ENCODE measurements at places on chromosomes 6 and 20.
A peak's percentile ranks its signal among the peaks of the same experiment; 100 is the strongest.

GRCh38 chr6:21836277-21836676 is 242.7 kb downstream of the SOX4 start:
- no peak for DNase-seq

DNA sequence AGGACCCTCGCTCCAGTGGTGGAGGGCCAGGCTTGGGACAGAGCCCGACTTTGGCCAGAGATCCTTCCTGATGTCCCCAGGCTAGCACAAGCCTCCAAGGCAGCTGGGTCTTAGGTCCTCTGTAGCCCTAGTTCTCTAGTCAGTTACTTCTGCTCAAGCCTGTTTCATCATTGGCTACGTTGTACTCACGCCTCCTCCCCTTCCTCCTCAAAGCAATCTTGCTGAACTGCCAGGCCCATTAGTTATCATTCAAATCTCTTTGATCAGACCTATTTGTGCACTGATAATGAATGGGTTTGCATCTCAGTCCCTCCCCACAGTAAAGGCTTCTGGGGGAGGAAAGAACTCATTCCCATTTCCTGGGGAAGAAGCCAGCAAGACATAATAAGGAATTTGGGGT is 256.8 kb downstream of the NFATC2 start:
- no peak for DNase-seq

- peak; percentile 77 for DNase-seq
Measured at GRCh38 chr20:59751075-59751711, 146.9 kb downstream of the PHACTR3 start.

DNA sequence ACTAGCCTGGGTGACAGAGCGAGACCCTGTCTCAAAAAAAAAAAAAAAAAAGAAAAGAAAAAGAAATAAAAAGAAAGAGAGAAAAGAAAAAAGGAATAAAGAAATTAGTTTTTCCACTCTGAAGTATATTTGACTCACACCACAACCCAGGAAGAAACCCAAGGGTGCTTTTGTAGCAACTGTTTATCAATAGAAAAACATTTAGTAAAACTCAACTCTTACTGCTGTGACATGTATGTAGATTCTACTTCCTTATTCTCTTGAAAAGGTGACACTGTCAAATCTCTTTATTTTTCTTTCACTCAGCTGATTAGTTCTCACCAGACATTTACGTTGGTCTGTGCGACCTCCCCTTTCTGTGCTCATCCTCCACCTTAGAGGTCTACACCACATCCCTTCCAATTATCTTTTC is 99.9 kb upstream of the SHLD1 start:
- no peak for DNase-seq

GRCh38 chr6:31355583-31355948 is 1.4 kb downstream of the HLA-B start:
- DNase-seq: no peak

DNA sequence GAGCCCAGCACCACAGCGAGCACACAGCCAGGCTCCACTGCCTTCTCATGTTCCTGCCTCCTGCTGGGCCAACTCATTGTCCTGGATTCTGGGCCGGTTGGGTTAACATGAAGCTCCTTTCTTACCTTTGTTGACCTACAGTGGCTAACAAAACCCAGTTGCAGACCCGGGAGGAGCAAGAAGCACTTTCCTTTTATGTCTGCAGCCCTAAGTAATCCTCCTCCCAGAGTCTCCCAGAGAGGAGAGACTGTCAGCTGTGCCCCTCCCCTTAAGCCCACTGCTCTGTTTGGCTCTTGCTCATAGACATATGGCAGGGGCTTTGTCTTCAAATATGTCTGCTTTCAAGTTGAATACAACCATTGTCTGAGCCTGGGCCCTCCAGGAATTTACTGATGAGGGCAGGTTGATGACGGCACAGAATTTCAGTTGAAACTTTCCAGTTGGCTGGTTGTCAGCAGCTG is 55.2 kb downstream of the PSMB1 start:
- no peak for DNase-seq

GRCh38 chr6:137105375-137105774 is 60.6 kb upstream of the IL20RA start:
- DNase-seq: no peak

GRCh38 chr6:150352321-150353296 is 16.2 kb upstream of the IYD start:
- no peak for DNase-seq

DNA sequence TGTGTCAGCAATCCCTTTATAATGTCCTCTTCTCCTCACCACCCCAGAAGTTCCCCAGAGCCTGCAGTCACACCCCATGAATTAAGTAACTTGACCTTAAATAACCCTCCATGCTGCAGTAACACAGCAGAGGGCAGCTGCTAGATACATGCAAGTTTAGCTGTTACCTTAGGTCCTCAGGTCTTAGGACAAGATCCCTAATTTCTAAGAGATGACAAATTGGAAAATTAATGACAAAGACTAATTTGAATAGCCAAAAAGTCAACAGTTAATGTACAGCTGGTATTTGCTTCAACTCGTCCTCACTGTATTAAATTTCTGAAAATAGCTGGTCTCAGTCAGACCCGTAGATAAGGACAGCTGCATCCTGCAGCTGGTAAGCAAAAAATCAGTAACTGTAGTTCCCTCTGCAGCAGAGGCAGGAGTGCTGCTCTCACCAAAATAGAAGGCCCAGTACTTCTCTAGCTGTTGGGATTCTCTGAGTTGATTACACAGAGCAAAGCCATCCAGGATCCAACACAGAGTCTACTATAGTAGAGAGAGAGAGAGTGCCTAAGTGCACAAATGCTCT is 62.4 kb downstream of the TNFRSF21 start:
- DNase-seq: no peak

- DNase-seq: no peak
Measured at GRCh38 chr6:166603043-166603690, 16.7 kb upstream of the RAMACL start.

DNA sequence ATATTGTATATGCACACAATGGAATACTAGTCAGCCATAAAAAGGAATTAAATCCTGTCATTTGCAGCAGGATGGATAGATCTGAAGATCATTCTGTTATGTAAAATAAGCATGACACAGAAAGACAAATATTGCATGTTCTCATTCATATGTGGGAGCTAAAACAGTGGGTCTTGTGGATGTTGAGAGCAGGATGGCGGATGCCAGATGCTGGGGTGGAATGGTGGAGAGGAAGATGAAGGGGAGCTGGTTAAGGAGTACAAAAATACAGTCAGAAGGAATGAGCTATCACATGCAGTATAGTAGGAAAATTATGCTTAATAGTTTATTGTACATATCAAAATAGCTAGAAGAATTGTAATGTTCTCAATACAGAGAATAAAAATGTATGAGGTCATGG is 41.8 kb downstream of the THBS2 start:
- no peak for DNase-seq

DNA sequence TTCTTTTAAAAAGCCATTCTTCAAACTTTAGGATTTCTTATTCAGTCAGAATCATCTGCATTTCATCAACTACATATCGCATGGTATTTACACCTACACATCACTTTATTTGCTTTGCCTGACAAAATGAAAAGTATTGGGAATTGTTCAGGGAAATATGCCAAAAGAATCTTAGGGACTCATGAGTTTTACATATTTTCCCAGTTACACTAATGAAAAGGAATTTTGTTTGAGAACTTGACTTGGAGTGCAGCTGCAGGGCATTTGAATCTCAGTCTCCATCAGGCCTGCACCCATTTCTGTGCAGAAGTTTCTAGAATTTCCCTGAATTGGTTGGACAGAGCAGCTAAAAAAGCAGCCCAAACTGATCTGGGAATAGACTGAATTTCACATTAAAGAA is 65.3 kb downstream of the MTHFD1L start:
- peak; percentile 62 for DNase-seq

DNA sequence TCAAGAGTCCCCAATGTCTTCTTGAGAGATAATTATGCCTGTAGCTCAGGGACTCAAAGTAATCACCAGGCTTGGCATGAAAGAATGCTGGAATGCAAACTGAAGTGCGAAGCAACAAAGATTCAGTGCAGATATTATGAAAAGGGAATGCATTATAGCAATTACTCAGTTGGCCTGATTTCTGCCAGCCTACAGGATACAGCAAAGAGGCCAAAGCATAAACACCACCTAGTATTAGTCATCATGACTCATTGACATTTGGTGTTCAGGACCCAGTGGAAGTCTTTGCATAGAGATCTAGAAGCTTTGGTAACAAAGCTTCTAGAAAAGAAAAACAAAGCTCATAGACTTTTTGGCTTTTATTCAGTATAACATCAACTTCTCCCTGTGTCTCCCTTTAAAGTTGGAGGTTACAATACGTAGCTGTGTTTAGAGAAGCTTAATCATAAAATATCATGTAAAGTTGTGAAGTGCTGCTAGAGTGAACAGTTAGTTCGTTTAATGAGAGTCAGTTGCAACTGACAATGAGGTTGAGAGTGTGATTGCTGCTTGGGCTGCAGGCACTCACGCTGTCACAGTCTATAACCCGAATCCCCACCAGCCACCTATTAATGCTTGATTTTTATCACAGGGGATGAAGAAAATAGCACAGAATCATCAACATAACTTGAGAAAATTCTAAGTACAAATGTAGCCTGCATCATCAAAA is 932.7 kb downstream of the TFAP2A start:
- no peak for DNase-seq

GRCh38 chr6:27547157-27548075 is 74.5 kb upstream of the ZNF184 start:
- no peak for DNase-seq

- no peak for DNase-seq
Measured at GRCh38 chr20:40144581-40144980, 544.5 kb downstream of the MAFB start.

DNA sequence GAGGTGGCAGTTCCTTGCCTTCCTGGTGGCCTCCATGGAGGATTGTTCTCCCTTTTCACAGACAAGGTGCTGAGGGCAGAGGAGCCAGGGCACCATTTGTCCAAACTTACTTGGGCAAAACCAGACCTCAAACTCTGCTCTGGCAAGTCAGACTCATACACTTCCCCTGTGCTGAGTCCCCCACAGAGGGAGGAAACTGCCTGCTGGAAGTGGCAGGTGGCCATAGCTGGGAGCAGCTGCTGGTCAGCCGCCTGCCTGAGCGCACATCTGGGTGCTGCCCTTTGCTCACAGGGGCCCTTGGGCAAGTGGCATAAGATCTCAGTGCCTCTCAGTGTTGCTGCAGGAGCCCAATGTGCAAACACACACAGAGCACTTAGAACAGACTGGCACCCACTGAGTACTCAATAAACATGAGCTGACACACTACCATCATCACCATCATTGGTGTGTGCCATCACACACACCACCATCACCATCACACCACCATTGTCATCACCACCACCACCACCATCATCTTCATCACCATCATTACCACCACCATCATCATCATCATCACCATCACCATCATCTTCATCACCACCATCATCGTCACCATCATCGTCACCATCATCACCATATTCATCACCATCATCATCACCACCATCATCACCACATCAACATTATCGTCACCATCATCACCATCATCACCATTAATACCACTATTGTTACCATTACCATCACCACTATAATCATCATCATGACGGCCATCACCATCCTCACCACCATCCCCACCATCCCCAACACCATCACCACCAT is 17.6 kb downstream of the NOL4L start:
- no peak for DNase-seq

- DNase-seq: no peak
Measured at GRCh38 chr20:10724449-10725173, 50.8 kb upstream of the JAG1 start.

GRCh38 chr6:97214671-97215070 is 68.3 kb downstream of the MMS22L start:
- no peak for DNase-seq

- DNase-seq: no peak
Measured at GRCh38 chr20:37961066-37961465, 58.1 kb downstream of the VSTM2L start.

GRCh38 chr20:22532598-22532997 is 51.8 kb downstream of the FOXA2 start:
- DNase-seq: no peak

GRCh38 chr20:542777-543368 is 717 bp downstream of the CSNK2A1 start:
- peak; percentile 18 for DNase-seq

All from hepatic stellate cell (primary cell).